ENCODE measurements at places on chromosomes 11 and 22. TPM values are rescaled to one million over a fixed set of nuclear protein-coding genes. Genes with fewer than 3 reads are reported as not detected.
A peak's percentile ranks its signal among the peaks of the same experiment; 100 is the strongest.

The PARVA gene
- total RNA-seq, result 37.6 TPM

DNA sequence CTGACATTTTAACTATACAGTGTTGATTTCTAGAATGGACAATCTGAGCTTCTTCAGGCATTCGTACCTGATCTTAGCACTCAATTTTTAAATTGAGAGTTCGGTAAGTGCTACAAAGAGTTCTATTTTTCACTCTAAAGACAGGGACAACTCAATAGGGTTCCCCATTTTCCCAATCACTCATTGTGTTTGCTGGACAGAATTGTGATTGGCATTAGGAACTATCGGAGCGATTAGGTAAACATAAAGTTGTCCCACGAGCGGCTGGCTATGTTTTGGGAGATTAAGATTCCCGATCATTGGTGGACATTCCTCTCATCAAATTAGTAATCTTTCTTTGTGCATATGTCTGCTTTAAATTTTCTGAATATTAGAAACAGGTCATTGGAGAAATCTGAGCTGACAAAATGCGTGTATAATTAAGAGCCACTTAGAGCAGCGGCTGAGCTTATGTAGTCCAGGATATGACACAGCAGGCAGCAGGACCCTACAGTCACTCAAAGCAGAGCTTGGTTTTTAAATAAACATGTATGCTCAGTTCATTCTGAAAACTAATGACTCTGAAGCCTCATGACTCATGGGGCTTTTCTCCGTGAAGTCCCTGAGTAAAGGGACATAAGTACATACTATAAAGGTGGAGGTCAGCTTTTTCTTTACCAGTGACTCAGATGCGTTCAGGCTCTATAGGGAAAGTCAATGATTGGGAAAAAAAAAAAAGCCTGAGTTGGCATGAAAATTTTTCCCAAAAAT is 109.4 kb downstream of the GRIA4 start:
- no peak for DNase-seq

- DNase-seq, result peak; percentile 68
These were observed 10.0 kb upstream of the MMP1 start for GRCh38 chr11:102807921-102808320.

GRCh38 chr11:12657981-12658380 is 16.2 kb upstream of the TEAD1 start:
- no peak for DNase-seq

DNA sequence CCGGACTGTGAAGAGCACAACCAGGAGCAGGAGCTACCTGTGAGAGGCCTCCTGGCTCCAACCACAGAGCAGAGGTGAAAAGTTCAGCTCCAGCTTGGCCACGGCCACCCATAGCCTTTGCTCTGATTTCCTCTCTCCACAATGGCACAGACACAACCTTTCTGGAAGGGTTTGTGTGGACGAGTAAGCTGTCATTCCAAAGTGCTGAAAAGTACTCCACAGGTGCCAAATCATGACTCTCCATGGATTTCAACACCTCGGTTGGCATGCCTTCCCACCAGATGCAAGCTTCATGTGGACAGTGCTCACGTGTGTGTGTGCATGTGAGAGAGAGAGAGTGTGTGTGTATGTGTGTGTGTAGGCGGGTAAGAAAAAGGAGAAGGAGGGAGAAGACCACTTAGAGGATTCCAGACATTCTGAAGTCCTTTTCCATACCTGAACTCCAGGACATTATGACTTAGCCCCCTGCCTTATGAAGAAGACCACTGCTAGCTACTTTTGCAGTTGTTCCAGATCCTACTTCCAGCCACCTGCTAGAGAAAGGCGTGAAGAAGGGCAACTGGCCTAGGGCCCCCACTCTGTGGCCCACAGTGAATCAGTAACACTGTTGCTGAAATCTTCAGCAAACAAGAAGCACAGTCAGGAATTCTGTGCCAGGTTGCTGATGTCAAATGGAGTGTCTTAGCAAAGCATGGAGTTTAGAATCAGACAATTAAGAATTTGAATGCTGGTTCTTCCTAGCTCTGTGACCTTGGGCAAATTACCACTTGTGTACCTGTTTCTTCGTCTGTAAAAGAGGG is 13.9 kb upstream of the NAV2 start:
- DNase-seq, result no peak

The CNTN5 gene
- 1.00 TPM for total RNA-seq

DNA sequence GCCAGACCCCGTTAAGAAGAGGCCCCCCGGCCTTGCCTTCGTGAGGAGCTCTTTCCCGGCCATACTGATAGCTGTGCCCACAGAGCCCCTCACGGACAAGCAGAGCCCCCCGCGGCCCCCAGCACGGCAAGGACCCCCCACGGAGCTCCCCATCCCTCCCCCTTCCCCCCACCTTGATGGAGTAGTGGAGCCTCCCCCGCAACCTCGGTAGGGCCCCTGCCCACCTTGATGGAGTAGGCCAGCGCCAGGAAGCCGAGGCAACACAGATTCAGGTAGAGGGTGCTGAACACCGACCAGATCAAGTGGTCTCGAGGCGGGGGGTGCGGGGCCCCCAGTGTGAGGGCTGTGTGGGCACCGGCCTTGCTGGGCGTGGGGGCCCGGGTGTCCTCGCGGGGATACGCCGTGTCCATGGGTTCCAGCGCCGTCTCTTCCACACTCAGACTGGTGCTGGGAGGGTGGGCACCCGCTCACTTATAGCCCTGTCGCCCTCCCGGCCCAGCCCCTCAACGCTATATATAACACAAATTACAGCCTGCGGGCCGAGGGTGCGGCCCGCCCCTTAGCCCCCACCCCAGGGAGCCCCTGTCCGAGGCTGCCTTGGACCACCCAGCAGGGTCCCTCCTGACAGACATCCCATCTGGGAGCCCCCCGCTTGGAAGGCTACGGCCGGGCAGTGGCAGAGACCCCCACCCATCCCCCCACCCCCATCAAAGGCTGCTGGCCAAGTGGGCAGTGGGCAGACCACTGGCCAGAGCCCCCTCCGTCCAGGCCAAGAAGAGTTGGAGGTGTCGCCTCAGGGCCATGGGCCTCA is at the start of gene IFITM5:
IFITM5 (minus strand) TSS at position 446 of the 811 bp plus-strand sequence; CDS start at position 410, 36 bp downstream.
- no peak for DNase-seq

The GAL3ST3 gene
- not detected for total RNA-seq

DNA sequence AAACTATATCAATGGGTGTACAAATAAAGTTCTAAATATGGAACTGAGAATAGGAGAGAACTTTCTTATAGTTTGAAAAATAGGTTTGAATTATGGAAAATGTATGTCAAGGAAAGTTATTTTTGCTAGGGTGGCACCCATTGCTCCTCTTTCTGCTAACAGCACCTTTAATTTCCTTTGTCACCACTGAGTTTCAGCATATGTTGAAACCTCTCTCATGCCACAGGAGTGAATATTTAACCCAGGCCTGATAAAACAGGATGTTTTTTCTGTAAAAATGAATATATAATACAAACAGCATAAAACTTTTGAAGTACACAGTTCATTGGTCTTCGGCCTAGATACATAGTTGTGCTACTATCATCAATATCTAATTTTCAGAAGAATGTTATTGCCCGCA is 385.5 kb upstream of the ANO5 start:
- DNase-seq, result no peak

Data from Caco-2 (cell line).